Stimulated activated CD8-positive, alpha-beta memory T cell treated with anti-CD3 and anti-CD28 coated beads, Interleukin-4, amount 100 ng/mL, for 4 hours (primary cell): ENCODE measurements at places on chromosomes 12 and 14.

- no peak for DNase-seq
Observed at GRCh38 chr14:71175491-71175890, 268.2 kb downstream of the PCNX1 start.

DNA sequence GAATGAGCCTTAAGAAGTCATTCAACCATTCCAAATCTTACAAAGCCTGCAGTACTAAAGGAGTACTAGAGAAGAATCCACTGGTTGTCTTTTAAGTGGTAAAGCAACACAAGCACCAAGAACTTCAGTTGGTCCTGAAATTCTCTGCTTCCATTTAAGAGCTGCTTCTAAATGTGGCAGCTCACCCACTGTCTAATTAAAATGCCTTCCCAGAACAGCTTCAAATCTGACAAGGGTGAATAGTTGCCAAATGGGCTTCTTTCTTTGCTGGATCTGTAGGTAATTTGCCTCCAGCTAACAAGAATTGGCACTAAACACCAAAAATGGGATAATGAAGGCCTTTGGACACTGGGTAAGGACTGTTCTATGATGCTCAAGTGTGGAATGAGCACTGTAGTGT is 72.2 kb upstream of the NAP1L1 start:
- no peak for DNase-seq

- DNase-seq, result no peak
Observed at GRCh38 chr12:75479963-75480461, 543 bp upstream of the GLIPR1 start.

GRCh38 chr14:51147183-51147582 is 52.3 kb upstream of the TRIM9 start:
- no peak for DNase-seq

DNA sequence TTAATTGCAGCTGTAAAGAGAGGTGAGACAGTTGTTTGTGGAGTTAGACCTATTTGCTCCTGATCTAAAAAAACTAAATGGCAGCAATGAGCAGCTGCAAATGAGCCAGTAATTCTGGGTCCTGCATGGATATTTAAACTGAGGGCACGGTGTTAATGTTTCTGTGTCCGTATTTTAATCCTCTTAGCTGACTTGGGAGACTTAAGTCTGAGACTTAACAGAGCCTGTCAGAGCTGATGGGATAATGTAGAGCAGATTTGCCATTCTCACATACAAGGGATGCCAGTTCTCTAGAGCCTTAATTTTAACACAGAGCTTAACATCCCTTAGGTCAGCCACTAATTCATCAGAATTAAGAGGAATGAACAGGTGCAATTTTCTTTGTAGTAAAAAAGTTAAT is 178.6 kb upstream of the PDE3A start:
- no peak for DNase-seq

GRCh38 chr12:6626654-6627283 is 9.0 kb downstream of the LPAR5 start:
- no peak for DNase-seq

- DNase-seq, result peak; percentile 64
Observed at GRCh38 chr14:75522224-75522982, at the start of gene BATF. Gene BATF, plus strand, starts transcription at chr14:75522469. Its CDS starts 214 bp downstream, at chr14:75522683.

DNA sequence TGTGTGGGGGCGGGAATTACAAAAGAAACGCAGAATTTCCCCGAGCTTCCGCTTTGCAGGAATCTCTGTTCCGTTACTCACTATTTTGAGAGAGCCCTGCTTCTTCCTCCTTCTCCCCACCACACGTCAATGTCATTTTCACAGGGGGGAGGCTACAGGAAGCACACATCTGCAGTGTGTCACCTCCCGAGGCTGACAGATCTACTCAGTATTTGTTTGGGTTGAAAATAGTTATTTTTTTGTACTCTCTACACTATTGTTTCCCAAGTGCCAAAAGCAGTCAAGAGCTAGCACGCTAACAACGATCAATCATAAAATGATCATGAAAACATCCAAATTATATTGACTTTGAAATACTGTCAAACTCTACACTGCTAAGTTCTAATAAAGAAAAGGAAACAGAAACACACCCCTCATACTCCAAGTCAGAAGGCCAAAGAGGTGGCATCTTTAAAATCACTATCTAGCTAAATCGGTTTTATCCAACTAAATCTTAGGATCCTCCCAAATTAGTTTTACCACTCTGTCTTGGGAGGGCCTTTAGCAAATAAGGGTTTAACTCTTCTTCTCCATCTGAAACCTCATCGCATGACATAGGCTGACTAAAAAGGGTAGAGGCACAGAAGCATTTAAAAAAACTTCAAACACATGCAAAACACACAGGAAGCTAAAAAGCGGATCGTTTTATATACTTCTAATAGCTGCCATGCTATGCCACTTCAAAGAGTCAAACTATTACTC is 51.8 kb downstream of the FOXN3 start:
- peak; percentile 34 for DNase-seq

- DNase-seq, result no peak
Observed at GRCh38 chr12:65536876-65537681, 258.6 kb downstream of the MSRB3 start.

DNA sequence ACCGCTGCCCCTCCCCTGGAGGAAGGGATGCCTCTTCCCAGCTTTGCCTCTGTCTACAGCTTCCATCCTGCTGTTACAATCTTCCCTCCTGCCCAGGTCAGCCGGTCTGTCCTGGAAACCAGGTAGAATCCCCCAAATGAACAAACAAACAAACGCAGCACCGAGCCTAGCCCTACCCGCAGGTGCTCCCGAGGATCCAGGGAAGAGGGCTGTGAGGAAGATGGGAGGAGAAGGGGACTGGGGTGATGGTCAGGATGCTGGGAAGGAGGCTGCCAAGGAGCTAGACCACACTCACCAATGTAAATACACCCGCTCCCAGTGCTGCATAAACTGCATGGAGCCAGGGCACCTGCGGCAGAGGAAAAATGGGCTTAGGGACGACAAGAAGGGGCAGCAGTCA is 16.6 kb downstream of the FAIM2 start:
- no peak for DNase-seq

DNA sequence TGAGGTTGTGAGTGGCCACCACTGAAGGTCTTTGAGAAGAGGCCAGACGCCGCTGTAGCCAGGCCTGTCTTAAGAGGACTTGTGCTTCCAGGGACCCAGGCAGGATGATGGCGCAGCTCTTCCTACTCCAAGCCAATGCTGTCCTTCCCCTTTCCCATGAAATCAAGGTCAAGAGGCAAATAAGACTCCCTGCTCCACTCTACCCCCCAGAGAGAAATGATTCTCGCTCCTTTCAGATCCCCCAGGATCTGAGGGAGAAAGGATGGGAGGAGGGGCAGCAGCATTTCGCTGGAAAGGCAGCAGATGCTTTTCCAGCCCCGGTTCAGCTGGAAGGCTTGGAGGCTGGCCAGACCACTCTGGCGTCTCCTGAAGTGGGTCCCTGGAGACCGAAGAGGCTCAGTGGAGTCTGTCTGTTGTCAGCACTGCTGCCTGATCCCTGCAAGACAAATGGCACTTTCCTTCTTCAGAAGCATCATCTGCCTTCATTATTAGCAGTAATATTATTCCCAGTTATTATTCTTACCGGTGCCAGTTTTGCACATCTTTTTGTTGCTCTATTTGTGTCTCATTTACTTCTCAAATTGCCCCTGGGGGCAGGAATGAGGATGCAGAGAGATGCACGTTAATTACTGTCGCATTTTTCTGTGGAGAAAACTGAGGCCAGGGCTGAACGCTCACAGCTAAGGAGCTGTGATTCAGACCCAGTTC is 51.4 kb downstream of the C14orf132 start:
- no peak for DNase-seq

GRCh38 chr12:110627500-110628195 is 13.7 kb downstream of the TCTN1 start:
- no peak for DNase-seq

GRCh38 chr14:82492157-82492556 is 958.5 kb upstream of the SEL1L start:
- DNase-seq, result no peak

DNA sequence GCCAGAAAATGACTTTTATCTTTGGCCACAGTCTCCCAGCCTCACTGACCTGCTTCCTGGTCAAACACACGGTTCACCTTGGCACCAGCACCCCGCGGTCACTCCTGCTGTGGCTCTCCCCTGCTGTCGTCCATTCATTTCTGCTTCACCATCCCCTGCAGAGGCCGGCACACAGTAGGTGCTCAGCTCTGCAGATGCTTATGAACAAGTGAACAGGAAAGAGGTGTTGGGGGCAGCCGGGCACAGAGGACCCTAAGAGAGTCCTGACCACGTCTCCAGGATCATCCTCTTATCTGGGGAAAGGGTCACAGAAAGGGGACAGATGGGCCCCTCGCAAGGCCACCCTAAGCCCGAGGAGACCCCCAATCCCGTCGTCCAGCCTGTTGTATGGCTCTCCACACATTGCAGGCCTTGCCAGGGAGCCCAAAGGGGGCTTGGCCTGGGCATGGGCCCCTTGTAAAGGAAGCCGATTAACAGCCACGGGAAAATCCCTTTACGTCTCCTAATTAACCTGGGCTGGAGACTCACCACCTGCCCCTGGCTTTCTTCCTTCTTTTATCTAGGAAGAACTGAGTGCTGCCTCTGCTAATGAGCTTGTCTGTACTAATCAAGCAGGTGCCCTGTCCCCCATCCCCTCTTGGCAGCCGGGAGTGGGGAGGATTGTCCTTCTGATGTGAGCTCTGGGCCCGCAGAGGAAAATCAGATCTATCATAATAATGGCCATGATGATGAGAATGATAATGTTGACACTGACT is 119.2 kb downstream of the AACS start:
- DNase-seq, result no peak

DNA sequence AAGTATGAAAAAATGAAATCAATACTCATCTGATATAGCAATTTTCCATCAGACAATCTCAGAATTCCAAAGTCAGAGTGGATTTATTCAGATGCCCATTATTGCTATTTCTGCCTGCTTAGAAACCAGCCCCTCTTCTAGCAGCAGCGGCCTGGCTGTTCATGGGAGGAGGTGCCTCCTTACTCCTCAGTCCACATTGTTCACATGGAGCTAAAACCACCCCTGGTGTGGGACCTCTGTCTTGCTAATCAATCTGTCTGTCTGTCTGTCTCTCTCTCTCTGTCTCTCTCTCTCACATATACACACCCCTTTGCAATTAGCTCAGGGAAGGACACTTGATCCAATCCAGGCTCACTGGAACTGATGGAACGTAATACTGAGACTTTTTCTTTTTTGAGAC is 176.1 kb downstream of the APAF1 start:
- DNase-seq, result no peak

GRCh38 chr12:93134175-93134890 is 205.2 kb upstream of the EEA1 start:
- DNase-seq, result no peak

GRCh38 chr12:131054345-131055092 is 100.8 kb downstream of the ADGRD1 start:
- DNase-seq, result no peak

GRCh38 chr14:74135426-74135825 is 50.7 kb downstream of the LIN52 start:
- no peak for DNase-seq

DNA sequence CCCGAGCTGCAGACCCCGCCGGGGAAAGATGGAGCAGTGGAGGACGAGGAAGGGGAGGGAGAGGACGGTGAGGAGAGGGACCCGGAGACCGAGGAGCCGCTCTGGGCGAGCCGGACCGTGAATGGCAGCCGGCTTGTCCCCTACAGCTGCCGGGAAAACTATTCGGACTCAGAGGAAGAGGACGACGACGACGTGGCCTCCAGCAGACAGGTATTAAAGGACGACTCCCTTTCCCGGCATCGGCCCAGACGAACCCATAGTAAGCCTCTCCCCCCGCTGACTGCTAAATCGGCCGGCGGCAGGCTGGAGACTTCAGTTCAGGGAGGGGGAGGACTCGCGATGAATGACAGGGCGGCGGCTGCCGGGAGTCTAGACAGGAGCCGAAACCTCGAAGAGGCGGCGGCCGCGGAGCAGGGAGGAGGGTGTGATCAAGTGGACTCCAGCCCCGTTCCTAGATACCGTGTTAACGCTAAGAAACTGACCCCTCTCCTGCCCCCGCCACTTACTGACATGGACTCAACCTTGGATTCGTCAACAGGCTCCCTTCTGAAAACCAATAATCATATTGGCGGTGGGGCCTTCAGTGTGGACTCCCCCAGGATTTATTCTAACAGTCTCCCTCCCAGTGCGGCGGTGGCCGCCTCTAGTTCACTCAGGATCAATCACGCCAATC is 962 bp downstream of the LEMD3 start:
- DNase-seq, result peak; percentile 16

DNA sequence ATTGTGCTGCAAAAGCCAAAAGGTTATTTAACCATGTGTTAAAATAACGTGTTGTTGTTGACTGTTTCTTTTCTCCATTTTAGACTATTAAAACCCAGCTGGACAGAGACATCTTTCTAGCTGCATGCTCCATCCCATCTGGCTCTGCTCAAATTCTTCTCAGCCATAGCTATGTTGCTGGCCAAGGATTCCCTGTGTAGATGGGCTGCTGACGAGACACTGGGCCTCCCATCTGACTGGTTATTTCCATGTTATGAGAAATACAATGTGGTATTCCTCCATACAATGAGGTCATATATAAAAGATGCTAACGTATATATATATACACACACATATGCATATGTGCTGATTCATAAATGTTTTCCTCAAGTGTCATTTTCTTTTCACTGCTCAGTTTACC is 30.1 kb downstream of the MED13L start:
- DNase-seq, result no peak

DNA sequence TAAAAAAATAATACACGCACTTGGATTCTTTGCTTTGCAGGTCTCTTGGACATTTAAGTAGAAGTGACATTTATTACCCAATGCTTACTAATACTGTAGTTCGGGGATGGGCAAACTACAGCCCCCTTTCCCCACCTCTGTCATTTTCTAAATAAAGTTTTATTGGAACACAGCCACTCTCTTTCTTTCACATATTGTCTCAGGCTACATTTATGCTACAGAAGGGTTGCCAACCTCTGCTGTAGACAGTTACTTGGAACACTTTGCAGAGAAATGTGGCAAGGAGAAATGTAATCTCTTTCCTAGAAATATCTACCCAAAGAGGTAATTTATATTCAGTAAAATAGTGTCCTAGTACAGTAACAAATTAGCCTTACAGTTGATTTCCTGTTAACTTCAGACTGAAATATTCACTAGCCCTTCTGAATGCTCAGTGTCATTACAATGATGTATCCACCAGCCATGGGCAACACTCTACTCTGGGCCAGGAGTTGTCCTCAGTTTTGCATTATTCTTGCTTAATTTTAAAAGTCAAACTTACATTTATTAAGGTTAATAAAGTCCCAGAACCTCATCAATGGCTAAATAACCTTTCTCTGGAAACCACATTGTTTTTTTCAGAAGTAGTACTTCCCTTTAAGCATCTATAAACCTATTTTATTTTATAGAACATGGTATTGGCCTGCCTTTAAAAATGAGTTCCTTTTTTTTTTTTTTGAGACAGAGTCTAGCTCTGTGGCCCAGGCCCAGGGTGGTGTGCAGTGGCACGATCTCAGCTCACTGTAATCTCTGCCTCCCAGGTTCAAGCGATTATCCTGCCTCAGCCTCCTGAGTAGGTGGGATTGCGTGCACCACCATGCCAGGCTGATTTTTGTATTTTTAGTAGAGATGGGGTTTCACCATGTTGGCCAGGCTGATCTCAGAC is 269.6 kb upstream of the AMIGO2 start:
- DNase-seq, result no peak

- DNase-seq, result no peak
Observed at GRCh38 chr12:7972734-7973456, 36.9 kb upstream of the SLC2A3 start.

GRCh38 chr14:62159314-62159713 is 397.1 kb downstream of the SNAPC1 start:
- no peak for DNase-seq
